ENCODE measurements at places on chromosomes 2 and 18. TPM values are rescaled to one million over a fixed set of nuclear protein-coding genes. Genes with fewer than 3 reads are reported as not detected.
A peak's percentile ranks its signal among the peaks of the same experiment; 100 is the strongest.

STON1 gene
- 48.1 TPM for total RNA-seq

DNA sequence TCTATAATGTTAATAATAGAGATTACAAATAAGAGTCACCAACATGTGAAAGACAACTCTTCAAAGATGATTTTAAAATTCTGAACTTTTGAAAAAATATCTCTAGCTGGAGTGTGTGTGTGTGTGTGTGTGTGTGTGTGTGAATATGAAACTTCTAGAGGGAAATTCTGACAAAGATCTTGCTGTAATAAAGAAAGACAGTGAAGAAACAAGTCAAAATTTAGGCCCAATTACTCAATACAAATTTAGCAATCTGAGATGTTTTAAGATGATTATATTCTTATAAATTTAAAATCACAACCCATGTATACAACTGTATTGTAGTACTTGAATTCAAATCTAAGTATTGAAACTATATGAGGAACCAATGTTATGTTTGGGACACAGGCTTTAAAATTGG lies 57.2 kb upstream of the UGP2 start:
- no peaks in the 10 kb centered on the region for H3K36me3 ChIP-seq
- no peak overlapping the region for H3K27ac ChIP-seq
- H3K4me1 ChIP-seq: no peaks in the 10 kb centered on the region
- DNase-seq: no peak

DNA sequence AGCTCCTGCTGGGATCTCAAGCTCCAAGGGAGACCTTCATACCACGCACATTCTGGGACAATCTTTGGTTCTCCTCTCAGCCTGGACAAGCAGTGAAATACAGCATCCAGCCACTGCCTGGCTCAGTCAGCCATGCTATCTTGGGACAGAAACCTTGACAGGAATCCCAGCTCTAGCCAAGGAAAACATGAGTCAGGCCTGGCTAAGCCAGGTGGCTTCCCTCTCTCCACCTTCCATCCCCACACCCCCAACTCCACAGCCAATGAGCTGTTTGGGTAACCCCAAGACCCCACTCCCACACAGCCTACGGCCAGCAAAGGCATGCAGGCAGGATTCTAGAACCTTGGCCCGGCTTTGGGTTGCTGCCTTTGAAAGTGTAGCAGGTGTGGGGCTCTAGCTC lies 64.9 kb downstream of the MCFD2 start:
- no peak overlapping the region for H3K4me3 ChIP-seq
- H3K27ac ChIP-seq: peak overlapping the region; percentile 89
- no peak for DNase-seq

DNA sequence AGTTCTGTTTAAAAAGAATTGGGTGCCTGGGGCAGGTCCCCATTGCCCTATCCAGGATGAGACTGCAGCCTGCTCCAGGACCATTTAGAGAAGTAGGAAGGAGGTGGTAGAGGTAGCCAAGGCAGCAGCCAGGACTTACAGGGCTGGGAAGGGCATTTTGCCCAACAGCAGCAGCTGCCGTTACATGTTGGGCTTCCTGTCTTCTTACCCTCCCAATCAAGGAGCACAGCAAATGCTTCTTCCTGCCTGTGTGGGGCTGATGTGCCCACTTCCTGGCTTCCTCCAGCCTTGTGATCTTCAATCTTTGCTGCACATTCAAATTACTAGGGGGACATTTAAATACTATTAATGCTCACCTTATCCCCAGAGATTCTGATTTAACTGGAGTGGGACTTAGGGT lies 112.0 kb downstream of the QPCT start:
- DNase-seq: no peak
- no peak overlapping the region for H3K4me3 ChIP-seq
- no peaks in the 10 kb centered on the region for H3K36me3 ChIP-seq
- no peak overlapping the region for H3K27ac ChIP-seq
- no peaks in the 10 kb centered on the region for H3K27me3 ChIP-seq

DNA sequence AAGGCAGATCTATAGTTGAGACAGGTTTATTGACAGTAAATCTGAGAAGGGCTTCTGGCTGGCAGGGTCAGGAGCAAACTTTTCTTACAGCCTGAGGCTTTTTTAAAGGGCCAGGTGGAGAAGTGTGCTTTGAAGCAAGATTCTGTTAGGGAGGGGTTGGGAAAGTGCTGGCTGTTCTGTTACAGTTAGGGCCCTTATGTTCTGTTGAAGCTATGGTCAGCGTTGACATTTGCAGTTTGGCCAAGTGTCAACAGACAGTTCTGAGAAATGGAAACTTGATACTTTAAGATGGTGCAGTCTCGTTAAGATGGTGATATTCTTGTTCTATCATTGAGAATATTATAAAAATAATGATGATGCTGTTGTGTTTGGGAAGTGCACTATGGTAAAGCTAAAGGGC lies 154.2 kb downstream of the RDH14 start:
- no peak for DNase-seq
- no peaks in the 10 kb centered on the region for H3K4me1 ChIP-seq
- H3K27ac ChIP-seq: no peak overlapping the region
- H3K4me3 ChIP-seq: no peak overlapping the region
- no peaks in the 10 kb centered on the region for H3K36me3 ChIP-seq
